ENCODE measurements at places on chromosomes 6 and 20.

DNA sequence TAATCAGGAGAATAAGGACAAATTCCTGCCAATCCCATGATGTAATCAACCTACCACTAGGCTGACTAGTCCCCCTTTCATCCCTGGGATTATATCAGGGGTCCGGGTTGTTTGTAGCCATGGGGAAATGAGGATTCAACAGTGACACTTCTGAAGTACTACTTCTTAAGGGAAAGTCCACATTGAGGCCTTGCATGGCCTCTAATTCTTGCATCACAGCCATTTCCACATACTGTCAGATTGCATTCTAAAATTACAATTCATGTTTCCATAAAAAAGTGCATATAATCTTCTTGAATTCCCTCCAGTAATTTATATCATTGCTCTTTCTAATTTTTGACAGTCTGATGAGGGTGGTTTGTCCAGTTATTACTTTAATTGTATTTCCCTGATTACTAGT lies 184.2 kb downstream of the PHF3 start:
- DNase-seq: no peak

- DNase-seq: no peak
Measured at GRCh38 chr6:44649365-44650025, 262.0 kb downstream of the CDC5L start.

GRCh38 chr6:53579338-53579737 lies 34.4 kb upstream of the GCLC start:
- no peak for DNase-seq

DNA sequence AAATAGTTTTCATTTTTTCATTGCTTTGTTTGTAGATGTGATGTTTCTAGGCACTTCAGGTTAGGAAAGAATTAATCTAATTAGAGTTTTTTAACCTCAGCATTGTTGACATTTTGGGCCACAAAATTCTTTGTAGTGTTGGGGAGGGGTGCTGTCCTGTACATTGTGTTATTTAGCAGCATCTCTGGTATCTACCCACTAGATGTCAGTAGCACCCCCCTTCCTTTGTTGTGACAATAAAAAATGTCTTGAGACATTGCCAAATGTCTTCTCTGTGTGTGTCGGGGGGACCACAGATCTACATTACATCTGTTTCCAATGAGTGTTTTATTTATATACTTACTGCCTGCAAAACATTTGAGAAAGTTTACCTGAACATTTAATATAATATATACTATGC lies 45.6 kb downstream of the EYA4 start:
- DNase-seq: peak; percentile 4

GRCh38 chr6:119781365-119781764 lies 431.8 kb upstream of the MAN1A1 start:
- DNase-seq: no peak

GRCh38 chr6:32860674-32861073 lies 6.7 kb downstream of the PSMB9 start:
- no peak for DNase-seq

- no peak for DNase-seq
Measured at GRCh38 chr6:33634161-33634727, 13.1 kb downstream of the ITPR3 start.

Data from KBM-7 (cell line).